ENCODE measurements at places on chromosomes 5 and 9.

DNA sequence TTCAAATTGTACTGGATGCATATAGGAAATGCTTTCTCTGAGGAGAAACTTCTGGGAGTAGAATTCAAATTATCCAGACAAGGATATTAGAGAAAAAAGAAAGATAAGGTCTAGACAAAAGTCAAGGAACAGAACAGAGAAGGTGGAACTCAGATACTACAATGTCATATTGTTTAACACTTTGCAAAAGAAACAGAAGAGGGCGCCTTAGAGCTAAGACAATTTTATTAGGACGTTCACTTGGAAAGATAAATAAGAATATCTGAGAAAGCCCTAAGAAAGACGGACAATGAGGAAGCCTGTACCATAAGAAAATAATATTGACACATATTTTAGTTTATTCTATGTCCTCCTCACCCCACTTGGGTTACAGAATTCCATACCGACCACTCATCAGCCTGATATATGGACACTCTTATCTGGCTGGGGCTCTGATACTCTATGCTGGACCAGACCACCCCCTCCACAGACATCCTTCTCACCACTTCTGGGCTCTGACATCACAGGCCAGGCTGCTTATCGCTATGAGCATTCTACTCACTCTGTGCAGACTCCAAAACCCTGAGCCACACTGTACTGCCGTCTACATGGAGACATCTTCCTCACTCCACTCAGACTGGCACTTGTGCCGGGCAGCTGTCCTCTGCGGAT, 9.1 kb upstream of the AK3 start:
- DNase-seq, result no peak

DNA sequence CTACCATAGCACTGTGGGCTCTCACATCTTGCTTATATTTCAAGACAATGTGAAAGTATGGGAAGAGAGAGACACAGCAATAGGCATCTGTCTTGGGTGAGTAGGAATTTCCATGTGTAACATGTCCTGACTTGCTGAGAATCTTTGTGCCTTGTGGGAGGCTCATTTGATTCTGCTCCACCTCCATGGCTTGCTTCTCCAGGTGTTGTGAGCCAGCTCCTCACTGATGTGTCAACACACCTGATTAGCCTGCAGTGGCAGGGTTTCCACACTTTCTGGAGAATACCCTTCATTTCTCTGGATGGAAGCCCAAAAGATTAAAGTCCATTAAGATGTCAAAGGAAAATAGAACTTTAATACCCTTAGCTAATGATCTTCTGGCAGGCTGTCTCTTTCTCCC, 613.6 kb downstream of the ZNF608 start:
- no peak for DNase-seq

GRCh38 chr5:8949908-8950307, 596.0 kb downstream of the SEMA5A start:
- no peak for DNase-seq

DNA sequence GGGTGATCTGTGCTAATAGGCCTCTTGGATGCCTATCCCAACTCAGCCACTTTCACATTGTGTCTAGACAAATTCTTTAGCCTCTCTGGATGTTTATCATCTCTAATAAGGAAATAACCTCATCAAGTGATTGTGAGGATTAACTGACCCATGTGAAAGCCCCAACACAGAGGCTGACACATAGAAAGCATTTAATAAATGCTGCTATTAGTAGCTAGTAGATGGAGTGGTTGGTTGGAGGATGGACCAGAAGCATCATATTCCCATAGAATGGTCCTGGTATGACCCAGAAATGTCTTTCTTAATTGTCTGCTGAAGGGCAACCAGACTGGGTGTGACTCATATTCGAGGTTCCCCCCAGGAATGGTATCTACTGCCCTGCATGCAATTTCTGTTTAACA, 124.4 kb downstream of the PIK3R1 start:
- DNase-seq, result no peak

- peak; percentile 28 for DNase-seq
Measured at GRCh38 chr5:159915904-159916840, at the start of gene ADRA1B. TSS of gene ADRA1B (plus strand) at chr5:159916482. CDS start at chr5:159916906, 424 bp downstream.

GRCh38 chr5:23820765-23821471, 313.5 kb downstream of the PRDM9 start:
- DNase-seq, result no peak

- no peak for DNase-seq
Measured at GRCh38 chr5:59351076-59351794, 542.3 kb downstream of the PDE4D start.

DNA sequence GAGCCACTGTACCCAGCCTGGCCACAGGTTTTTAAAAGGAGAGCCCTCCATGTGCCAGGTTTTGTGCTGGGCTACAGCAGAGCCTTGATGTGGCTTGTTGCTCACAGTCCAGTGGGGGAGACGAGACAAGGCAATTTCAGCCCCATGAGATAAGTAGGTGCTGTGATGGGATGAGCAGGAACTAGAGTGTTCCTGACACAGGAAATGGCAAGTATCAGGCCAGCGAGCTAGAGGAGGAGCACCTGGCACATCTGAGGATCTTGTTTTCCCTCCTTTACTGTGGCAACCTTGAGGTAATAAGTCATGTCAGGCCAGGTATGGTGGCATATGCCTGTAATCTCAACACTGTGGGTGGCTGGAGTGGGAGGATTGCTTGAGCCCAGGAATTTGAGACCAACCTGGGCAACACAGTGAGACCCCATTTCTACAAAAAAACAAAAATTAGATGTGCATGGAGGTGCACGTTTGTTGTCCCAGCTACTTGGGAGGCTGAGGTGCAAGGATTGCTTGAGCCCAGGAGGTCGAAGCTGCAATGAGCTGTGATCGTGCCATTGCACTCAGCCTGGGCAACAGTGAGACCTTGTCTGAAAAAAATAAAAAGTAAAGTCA, 3.8 kb upstream of the ZDHHC12 start:
- no peak for DNase-seq

GRCh38 chr5:154351566-154351965, 94.2 kb upstream of the SAP30L start:
- DNase-seq, result no peak

DNA sequence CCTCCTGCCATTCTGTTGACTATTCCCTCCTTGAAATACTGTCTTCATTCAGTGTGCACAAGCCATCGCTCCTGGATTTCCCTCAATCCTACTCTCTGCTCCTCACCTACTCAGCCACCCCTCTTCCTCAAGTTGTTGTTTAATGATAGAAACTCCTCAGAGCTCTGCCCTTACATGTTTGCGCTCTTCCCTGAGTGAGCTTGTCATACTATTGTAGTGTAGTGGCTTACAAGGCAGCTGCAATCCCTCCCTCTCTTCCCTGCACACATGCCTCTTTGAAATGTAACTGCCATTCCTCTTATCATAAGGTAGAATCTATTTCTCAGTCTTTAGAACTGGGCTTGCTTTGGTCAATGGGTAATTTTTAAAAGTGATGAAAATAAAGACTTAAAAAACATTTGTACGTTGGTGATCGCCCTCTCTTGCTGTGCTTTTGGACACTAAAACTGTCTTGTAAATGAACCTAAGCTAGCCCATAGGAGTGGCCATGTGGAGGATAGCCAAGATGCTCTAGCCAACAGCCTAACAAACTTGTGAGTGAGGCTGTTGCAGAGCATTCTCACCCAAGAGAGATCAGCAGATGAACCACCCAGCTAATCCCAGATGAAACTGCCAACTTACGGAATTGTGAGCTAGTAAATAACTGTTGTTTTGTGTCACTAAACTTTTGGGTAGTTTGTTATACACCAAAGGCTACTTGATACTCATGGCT, 18.1 kb upstream of the SMAD5 start:
- no peak for DNase-seq

DNA sequence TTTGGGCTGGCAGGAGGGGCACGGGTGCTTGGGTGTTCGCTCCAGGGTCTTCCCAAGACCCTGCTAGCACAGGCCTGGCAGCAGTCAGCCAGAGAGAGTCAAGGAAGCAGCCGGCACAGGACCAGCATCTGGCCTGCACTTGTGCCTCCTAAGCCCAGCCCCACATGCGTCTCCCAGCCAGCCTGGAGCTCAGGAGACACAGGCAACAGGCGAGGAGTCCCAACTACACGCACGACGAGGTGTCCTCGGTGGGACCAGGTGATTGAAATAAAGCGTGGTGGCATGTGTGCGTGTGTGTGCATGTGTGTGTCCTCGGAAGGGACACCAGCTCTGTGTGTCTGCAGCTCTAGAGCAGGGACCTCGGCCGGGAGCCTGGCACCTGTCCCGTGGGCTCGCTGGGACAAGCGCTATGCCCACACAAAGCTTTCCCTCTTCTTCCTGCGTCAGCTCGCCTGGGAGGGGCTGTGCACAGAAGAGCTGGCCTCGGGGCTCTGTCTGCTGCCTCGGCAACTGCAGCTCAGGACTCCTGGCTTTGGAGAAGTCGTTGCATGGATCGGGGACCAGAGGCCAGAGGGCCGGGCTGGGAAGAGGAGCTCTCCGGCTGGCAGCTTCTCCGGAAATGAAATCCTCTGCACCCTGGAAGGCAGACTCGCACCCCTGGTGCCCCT, 14.7 kb upstream of the SLC9A3 start:
- DNase-seq, result no peak

DNA sequence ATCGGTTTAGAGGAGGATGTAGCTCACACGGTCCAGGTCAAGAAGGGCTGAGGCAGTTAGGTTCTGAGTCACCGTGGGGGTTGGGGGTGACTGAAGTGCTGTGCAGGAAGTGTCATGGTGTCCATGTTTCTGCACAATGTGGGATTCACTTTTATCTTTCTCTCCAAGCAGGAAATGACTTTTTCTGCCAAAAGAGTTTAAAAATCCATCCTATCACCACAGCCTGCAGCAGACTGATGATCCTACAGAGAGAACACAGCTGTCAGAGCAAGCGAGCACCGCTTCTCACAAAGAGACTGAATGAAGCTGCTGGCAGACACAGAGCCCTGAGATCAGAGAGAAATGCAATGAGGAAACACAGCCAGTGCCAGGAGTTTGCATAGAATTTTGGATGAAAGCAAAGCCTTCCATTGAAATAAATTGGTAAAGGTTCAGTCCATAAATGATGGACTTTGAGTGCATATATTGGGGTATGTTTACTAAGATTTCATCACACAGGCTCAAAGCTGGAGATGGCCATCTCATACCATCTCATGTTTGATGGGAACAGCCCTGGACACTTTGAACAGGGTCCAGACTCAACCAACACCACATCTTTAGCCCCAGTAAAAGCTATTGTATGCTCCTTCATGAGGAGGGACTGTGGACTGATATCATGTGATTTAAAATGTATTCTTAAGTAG, 213.9 kb upstream of the FBXL7 start:
- no peak for DNase-seq

DNA sequence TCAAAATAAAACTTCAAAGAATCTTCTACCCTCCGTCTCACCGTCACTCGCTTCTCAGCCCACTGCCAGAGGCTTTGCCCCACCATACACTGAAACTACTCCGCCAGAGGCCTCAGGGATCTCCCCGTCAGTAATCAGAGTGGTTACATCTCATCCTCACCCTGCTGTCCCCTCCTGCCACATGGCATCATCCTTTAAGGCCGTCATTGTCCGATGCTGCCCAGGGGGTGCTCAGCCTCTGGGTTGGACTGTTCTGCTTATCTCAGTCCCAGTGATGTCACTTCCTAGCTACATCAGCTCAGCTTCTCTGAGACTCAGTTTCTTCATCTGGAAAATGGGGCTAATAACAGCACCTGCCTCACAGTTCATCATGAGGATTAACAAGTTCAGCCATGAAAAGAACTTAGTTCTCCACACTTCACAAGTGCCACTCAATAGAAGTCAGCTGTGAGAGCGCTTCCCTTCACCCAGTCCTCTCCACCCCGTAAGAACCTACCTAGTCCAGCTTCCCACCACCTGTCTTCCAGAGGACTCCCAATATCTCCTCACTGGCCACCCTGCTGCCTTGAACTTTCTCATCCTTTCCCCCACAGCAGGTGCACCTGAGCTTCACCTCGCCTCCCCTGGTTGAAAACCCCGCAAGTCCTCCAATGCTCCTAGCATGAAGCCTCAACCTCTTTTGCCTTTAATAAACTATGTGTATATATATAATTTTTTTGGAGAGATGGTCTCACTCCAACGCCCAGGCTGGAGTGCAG, 2.8 kb upstream of the IL3 start:
- no peak for DNase-seq

DNA sequence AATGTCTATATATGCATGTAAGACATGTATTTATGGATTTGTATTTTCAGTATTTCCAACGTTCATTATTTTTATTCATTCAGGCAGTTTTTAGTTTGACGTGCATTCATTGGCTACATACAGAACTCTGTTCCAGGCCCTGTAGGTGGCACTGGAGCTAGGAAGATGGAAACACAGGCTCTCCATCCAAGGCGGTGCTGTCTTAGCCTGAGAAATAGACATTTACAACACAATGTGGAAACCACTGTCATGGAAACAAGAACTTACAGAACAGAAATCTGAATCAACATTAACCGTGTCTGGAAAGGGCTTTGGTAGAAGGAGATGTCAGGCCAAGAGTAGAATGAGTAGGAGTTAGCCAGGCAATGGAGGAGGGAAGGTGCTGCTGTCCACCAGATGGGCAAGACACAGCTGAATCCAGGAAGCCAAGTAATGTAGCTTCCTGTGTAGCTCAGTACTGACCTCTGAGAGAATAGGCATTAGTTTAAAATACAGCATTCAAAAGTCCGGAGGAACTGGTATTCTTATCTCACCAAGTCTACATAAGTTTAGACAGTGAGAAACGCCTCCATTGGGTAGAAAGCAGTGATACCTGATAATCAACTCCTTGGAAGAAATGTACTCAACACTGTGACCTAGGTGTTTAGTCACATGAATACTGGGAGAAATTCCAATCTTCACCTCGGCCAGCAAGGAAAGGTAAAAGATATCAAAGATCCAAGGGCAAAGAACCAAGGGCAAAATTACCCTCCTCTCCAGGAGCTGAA, 388.6 kb upstream of the CDH6 start:
- DNase-seq, result no peak

GRCh38 chr5:157024208-157024959, 34.5 kb downstream of the HAVCR1 start:
- no peak for DNase-seq

DNA sequence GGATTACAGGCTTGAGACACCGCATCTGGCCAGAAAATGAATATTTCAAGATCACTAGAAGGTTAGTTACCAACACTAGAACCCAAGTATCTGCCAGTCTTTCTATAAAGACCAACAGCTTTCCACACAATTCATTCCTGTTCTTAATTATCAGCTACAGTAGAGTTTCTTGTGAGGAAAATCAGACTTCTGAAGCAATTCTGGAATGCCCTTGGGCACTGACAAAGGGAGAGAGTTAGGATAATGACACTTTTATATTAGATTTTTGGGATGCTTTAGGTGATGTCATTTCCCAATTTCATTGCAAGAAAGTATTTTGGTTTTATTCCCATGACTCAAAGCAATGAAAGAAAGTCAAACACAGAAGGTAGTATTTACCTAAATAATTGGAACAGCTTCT, 497.0 kb upstream of the TUSC1 start:
- no peak for DNase-seq

GRCh38 chr5:116013936-116014335, 18.3 kb upstream of the ARL14EPL start:
- DNase-seq, result no peak

GRCh38 chr5:68562308-68562707, 346.8 kb downstream of the PIK3R1 start:
- DNase-seq, result no peak

GRCh38 chr5:77006124-77006523, 24.1 kb upstream of the AGGF1 start:
- no peak for DNase-seq

Measured in CD14-positive monocyte (primary cell).